ENCODE measurements at places on chromosomes 4 and X.

DNA sequence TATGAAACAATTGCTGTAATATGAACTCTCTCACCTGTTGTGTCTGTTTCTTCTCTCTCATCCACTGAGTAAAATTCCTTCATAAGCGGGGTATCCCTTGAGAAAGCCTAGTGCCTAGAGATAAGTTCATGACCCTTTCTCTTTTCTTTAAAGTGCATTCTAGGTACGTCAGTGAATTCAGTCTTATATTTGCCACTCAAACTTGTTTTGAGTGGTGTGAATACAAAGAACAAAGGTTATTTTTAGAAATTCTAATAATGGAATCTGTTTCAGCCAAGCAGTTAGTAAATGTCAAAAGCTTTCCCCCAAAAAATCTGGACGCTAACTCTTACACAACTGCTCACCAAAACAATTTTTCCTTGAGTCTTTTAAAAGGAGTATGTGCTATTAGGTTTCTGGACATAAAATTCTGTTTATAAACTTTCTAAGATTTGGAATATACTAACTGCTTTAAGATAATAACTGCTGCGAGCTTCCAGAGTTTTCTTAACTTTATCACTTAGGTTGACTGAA lies 112.0 kb downstream of the VEGFC start:
- no peak for DNase-seq

DNA sequence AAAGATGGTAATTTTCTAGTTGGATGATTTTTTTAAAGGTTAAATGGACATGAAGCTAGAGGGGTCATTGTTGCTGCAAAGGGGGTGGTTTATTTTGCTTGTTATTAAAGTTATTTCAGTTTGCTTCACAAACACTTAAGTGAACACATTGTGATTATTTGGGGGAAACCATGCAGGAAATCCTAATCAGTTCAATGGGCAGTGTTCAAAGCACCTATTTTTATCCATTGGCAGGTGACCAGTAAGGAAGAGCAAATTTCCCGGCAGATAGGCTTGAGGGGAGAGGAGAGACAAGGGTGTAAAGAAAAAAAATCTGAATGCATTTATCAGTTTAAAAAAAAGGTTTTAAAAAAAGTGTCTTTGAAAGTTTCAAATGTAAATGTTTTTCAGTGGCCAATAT lies 17.6 kb downstream of the GPR174 start:
- no peak for DNase-seq

DNA sequence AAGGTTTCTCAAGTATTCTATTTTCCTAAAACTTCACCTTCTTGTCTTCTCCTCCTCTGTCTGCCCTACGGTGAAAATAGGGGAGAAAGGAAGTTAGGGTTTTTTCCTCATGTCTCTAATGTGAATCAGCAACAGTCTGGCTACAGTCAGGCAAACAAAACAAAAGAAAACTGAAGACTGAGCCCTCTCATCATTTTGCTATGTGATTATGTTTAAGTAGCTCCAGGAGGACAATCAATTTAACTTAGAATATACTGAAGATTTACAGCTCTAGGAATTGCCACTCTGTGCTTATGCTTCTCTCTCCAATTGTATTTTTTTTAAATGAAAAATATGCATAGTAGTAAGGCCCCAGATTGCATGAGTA lies 316.2 kb downstream of the GPAT3 start:
- DNase-seq, result no peak

GRCh38 chr4:57499786-57500185 lies 389.6 kb upstream of the IGFBP7 start:
- DNase-seq, result no peak

DNA sequence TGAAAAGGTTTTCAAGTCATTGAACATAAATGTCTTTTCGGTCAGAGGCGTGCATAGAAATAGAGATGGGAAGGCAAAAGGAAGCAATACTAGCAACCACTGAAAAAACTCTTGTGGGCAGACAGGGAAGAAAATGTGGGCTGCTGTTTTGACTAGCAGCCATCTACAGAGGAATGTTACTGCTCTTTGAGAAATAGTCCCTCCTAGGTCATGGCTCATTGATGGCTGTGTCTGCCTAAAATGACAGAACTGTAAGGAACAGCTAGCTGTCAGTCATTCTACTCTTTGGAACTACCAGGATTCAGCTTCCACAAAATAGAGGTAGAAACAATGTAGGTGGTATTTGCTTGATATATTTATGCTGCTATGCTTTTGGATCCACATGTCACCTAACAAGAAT lies 26.9 kb upstream of the TMPRSS11B start:
- no peak for DNase-seq

DNA sequence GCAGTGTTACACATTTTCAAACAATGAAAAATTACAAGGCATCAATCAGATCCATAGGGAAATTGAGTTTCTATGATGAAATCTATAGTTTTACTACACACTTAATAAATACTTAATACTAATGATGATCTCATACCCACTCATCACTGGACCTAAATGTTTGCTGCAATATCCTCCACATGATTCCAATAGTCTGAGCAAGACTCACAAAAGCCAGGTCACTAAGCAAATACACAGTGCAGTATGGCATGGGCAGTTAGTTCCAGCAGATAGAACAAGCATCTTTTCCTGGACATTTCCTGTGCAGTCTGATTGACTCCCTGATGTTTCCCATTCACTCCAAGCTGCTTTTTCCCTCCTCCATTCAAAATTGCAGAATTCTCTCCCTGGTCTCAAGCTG lies 109.0 kb upstream of the ATOH1 start:
- no peak for DNase-seq

GRCh38 chr4:140363558-140363957 lies 9.9 kb upstream of the SCOC start:
- no peak for DNase-seq

DNA sequence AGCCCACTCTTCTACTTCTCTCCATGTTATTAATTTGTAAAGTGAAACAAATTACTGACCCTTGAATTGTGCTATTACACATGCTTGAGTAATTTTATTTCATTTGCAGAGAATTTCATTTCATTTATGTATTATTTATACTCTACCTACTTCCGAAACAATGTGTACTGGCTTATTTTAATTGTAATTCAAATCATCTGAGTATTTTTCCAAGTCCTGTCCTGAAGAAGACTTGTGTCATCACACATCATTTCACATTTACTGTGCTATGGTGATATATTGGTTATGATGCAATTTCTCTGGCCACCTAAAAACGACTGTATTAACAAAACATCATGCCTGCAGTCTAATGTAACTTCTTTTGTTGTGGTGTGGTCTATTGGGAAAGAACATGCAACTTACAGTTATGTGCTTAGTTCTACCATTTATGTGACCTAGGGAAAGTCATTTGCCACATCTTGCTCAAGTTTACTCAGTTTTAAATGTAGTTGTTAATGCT lies 384.5 kb downstream of the RPA4 start:
- no peak for DNase-seq

DNA sequence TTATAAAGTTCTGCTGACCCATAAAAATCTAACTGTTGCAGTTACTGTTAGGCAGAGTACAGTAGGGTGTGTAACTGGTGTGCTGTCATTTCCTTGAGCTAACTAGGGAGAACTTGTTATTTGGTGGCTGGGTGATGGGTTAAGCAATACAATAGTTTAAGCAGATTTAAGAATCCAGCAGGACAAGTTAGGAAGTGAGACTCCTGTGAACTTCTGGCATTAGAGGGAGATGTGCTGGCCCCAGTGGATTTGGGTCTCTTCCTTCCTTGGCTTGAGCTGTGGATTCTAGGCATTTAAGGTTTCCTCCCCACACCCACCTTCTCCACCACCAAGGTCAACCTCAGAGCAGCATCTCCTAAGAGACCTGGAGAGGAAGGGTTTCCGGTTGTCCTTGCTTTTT lies 70.5 kb downstream of the CLCN5 start:
- no peak for DNase-seq

DNA sequence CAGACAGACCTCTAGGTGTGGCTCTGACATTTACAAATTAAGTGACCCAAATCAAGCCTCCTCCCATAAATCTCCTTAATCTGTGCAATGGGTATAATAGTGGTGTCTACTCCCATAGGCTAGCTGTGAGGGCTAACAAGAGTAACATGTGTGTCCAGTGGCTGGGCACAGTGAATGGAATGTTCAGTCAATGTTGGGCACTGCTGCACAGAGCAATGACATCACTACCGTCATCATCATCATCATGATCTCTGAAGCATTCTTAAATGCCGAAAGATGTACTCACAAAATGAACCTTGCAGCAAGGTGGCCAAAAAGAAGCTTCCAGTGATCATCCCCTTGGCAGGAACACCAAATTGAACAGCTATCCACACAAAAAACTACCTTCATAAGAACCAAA lies 43.5 kb downstream of the CHRNA9 start:
- DNase-seq, result no peak

GRCh38 chrX:108359806-108360602 lies 78.2 kb downstream of the COL4A6 start:
- DNase-seq, result no peak

GRCh38 chrX:31653422-31653821 lies 581.6 kb upstream of the FTHL17 start:
- DNase-seq, result no peak

GRCh38 chr4:78092850-78093249 lies 35.7 kb downstream of the FRAS1 start:
- no peak for DNase-seq

GRCh38 chr4:26132858-26133257 lies 188.0 kb upstream of the RBPJ start:
- DNase-seq, result no peak

DNA sequence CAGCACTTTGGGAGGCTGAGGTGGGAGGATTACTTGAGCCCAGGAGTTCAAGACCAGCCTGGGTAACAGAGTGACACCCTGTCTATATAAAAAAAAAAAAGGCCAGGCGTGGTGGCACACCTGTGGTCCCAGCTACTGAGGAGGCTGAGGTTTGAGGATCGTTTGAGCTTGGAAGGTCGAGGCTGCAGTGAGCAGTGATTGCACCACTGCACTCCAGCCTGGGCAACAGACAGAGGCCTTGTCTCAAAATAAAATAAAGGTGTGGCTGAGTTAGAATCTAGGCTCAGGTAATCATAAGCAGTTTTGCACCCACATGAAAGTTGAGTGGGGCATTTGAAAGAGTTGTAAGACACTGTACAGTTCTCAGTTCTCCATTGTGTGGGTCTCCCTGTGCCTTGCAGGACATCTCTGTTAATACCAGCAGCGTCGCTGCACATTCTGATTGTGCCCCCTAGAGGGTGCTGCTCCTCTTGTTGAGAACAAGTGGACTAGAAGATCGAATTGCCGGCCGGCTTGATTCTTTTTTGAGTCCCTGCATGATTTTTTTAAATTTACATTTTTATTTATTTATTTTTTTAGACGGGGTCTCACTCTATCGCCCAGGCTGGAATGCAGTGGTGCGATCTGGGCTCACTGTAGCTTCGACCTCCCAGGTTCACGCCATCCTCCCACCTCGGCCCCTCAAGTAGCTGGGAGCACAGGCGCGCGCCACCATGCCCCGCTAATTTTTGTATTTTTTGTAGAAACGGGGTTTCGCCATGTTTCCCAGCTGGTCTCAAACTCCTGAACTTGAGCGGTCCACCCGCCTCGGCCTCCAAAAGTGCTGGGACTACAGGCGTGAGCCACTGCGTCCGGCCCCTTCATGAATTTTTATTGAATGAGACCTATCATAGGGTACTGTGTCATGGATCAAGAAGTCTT lies 73.6 kb upstream of the RBMX start:
- peak; percentile 41 for DNase-seq

Measured in femur (tissue), 1 donor.